ENCODE measurements at places on chromosomes 7 and 10.
A peak's percentile ranks its signal among the peaks of the same experiment; 100 is the strongest.

GRCh38 chr10:124249812-124250432, 156.5 kb upstream of the CHST15 start:
- no peak for DNase-seq

- DNase-seq, result no peak
These were observed 287.6 kb downstream of the ADARB2 start for GRCh38 chr10:1449572-1450205.

DNA sequence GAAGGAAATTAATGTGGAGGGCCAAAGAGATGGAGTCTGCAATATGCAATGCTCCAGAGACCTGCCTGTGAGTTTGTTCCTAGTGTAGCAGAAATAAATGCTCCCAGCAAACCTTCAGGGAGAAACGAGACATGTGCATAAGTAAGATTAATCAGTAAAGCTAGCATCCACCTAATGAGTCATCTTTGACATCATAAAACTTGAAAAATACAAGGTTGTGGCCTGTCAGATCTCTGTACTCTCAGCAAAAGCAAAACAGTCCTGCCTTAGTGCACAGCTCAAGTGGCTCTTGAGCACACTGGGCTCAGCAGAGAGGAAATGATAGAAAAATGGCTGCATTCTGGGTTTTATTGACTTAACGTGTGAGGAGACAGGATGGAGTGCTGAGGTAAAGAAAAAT, 32.5 kb upstream of the ERCC6 start:
- DNase-seq, result no peak

GRCh38 chr10:84230359-84230758, 5.0 kb upstream of the LRIT2 start:
- no peak for DNase-seq

DNA sequence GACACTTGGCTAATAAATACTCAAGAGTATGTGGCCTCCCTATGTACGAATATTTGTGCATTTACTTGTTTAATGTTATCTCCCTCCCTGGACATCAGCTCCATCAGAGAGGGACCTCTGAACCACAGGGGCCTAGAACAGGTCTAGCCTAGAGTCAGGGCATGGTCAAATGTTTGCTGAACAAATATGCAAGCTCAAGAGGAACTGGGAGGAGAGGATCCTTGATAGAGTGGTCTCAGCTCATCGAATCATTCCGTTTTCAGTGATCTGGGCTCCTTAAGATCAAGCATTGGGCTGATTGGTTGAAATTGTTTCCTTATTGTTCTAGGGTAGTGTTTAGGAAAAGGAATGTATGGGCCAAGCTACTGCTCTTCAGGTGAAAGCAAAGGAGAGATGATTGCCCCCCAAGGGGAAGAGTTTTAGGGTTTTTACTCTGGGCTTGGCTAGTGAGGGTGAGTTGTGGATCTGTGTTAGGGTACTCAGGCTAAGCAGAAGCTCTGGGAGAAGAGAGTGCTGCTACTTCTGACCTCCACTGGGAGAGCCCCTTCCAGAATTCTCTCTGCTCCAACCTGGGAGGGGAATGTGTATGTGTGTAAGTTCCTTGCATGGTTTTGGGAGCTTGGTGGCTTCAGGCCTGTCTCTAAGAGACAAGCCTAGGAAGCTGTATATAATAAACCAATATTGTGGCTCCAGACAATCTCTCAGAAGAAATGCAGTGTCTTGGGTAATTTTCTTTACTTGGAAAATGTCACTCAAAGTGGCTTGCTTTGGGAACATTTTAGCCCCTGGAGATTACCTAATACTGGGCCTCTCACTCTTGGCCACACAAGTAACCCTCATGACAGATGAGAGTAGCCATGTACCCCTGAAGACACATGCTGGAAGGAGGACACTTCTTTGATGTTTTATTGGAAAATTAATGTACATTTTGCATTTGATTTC, 110.0 kb downstream of the EMX2 start:
- DNase-seq, result no peak

- DNase-seq, result no peak
These were observed 7.5 kb upstream of the CYTH3 start for GRCh38 chr7:6279937-6280336.

DNA sequence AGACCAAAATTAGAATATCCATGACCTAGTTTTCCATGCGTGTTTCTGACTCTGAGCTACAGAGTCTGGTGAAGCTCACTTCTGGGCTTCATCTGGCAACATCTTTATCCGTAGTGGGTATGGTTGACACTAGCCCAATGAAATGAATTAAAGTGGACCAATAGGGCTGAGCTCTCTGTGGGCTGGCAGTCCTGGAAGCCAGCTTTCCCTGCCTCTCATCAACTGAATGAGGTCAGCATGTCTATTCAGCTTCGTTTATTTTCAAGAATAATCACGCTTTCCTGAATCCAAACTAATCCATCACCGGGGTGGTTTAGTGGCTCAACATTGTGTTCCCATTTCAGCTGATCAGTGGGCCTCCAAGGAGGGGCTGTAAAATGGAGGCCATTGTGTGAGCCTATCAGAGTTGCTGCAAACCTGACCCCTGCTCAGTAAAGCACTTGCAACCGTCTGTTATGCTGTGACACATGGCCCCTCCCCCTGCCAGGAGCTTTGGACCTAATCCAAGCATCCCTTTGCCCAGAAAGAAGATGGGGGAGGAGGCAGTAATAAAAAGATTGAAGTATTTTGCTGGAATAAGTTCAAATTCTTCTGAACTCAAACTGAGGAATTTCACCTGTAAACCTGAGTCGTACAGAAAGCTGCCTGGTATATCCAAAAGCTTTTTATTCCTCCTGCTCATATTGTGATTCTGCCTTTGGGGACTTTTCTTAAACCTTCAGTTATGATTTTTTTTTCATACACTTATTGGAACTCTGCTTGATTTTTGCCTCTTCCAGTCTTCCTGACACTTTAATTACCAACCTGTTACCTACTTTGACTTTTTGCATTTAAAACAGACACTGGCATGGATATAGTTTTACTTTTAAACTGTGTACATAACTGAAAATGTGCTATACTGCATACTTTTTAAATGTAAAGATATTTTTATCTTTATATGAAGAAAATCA, 35.5 kb downstream of the CAV1 start:
- DNase-seq, result no peak

GRCh38 chr7:134966691-134967090, 19.6 kb upstream of the AGBL3 start:
- no peak for DNase-seq

DNA sequence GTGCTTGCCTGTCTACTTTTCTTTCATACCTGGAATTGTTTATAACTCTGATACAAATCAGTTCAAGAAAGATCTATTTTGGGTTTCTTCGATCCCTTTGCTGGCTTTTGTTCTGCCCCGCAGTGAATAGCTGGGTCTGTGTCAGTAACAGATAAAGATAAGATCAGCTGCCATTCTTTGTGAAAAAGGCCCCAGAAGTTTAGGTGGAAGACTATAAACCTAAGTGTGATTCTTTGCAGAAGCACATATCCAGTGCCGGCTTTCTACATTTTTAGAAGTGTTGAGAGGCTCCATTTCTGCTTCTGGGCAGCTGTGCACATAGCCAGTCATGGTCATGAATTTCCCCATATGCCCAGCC, 686.4 kb upstream of the C7orf33 start:
- no peak for DNase-seq

DNA sequence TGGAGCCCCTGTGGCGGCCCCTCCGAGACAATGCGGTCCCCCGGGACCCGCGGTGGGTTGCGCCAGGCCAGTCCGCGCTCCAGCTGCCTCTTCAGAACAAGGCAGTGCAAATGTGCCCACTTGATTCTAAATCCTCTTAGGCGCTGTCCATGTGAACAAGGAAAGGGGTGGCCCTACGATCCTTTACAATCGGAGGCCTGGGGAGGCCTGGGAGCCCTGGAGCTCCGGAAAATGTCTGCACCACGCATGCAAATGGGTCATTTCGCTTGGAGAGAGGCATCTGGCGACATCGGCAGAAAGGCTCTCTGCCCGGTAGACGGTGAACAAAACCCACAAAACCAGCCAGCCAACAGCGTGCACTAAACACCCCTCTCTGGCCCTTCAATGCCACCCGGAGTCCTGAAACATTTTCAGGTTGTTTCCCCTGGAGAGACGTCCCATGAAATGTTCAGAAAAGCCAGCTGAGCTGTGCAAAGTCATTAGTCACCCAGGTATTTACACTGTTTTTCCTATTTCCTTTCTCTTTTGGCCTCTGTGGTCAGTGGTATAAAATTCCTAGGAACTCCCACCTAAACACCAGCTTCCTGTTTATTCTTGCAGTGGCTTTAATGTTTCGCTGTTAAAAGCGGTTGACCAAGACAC, 102.8 kb upstream of the ZNF438 start:
- no peak for DNase-seq

- DNase-seq, result no peak
These were observed 48.0 kb downstream of the JCAD start for GRCh38 chr10:30011396-30011795.

GRCh38 chr7:81740403-81740802, 29.4 kb downstream of the HGF start:
- no peak for DNase-seq

- DNase-seq, result peak; percentile 48
These were observed 152.4 kb downstream of the PRPF18 start for GRCh38 chr10:13739183-13739582.

GRCh38 chr7:7321681-7322080, 139.3 kb downstream of the C1GALT1 start:
- DNase-seq, result no peak

DNA sequence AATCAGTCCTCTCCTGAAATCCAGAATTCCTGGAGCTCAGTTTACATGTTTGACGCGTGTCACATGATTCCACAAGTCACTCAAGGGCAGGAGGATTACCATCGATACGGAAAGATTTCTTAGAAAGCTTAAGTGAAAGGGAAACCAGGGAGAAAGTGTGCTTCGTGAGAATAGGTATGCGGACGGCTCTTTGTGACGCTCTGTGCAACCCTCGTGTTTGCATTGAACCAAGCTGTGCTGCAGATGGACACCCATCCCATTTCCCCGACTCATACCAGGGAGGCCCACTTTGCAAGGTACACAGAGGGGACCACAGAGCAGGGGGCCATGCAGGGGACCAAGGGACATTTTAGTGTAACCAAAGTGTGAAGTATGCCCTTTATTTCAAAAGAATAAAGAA, 43.2 kb downstream of the IKZF1 start:
- DNase-seq, result no peak

- no peak for DNase-seq
These were observed 150.8 kb downstream of the PFKFB3 start for GRCh38 chr10:6353526-6353925.

- DNase-seq, result peak; percentile 63
These were observed 118.0 kb upstream of the PRSS58 start for GRCh38 chr7:142375710-142376313.

DNA sequence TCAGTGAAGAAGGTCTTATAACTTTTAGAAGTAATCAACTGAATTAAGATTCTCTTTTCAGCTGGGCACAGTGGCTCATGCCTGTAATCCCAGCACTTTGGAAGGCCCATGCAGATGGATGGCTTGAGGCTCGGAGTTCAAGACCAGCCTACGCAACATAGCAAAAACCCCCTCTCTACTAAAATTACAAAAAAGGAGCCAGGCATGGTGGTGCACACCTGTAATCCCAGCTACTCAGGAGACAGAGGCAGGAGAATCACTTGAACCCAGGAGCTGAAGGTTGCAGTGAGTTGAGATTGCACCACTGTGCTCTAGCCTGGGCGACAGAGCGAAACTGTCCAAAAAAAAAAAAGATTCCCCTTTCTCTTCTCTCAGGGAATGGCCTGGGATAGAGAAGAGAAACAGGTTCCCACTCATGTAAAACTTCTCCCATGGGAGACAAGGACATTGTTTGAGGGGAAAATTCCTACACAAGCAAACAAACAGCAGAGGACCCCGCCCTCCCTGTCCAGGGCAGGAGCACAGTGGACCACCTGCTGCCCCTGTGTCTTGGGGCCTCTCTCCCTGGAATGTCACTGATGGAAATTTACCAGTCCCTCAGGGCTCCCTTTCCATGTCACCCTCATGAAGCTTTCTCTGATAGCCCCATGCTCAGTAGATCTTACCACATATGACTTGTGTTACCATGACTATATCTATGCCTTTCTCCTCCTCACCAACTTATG, 5.6 kb downstream of the IL2RA start:
- no peak for DNase-seq

DNA sequence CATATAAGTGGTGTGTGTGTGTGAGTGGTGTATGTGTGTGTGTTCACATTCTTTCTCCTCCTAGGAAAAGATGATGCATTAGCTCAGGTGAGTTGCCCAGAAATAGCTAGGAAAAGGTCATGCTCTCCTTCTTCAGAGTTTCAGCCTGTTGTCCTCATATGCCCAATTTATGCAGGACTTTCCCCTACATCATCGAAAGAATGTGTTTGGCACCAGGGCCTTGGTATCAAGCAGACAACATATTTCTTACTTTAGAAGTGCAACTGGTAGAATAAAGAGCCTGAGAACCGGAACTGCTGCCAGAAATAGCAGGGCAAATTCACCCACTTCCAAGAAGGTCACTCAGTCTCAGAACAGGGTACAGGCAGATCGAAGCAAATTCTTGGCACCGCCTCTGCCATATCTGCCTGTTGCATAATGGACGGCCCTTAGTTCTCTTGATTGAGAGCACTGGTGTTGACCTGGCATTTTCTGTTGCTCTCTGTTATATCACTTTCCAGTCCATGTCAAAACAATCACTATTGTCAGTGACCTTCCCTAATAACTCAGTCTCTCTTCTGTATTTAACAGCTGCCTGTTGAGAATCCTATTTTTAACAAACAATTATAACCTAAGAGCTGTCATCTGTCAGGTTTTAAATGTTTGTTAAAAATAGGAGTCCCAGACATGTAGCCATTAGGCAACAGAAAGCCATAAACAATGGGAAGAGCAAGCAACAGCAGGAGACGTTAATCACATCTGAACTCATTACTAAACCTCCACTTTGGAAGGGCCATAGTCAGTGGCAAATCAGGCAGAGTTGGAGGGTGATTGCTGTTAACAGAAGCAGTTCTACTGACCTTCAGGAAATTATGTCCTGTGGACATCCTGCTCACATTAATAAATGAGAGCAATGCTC, 20.7 kb downstream of the ADRB1 start:
- no peak for DNase-seq

GRCh38 chr7:43873300-43873699, 4.0 kb upstream of the MRPS24 start:
- DNase-seq, result no peak

DNA sequence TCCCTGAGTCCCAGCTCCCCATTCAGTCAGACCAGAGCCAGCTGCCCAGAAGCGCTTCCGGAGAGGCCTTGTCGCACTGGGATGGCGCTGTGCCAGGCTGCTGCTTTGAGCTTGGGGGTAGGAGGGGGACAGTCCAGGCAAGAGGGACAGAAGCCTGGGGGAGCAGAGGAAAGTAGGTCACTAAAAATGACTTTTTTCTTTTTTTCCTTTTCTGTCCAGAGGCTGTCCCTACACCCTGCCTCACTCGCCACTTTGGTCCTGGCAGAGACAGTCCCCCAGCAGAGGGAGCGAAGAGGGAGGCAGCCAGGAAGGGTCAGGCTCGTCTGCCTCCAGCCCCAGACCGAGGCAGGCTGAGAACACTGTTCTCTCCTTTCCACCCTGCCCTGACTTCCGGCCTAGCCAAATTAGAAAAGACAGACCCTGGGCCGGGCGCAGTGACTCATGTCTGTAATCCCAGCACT, 15.8 kb upstream of the TRIM8 start:
- no peak for DNase-seq

Measured in GDM1 (cell line).